ENCODE measurements at places on chromosomes 12 and 14.

GRCh38 chr14:57295239-57295638 is 26.5 kb downstream of the AP5M1 start:
- no peak for DNase-seq
- no peak overlapping the region for H3K4me3 ChIP-seq
- H3K27me3 ChIP-seq = no peaks in the 10 kb centered on the region

GRCh38 chr14:36173161-36173560 is 3.4 kb downstream of the PTCSC3 start:
- no peak overlapping the region for H3K27ac ChIP-seq
- H3K27me3 ChIP-seq = no peaks in the 10 kb centered on the region
- H3K4me3 ChIP-seq = no peak overlapping the region
- DNase-seq = no peak
- no peaks in the 10 kb centered on the region for H3K36me3 ChIP-seq

- H3K27ac ChIP-seq = no peak overlapping the region
- H3K27me3 ChIP-seq = no peaks in the 10 kb centered on the region
- no peaks in the 10 kb centered on the region for H3K4me1 ChIP-seq
- no peak for DNase-seq
Observed at GRCh38 chr14:24849471-24849870, 200.5 kb downstream of the STXBP6 start.

DNA sequence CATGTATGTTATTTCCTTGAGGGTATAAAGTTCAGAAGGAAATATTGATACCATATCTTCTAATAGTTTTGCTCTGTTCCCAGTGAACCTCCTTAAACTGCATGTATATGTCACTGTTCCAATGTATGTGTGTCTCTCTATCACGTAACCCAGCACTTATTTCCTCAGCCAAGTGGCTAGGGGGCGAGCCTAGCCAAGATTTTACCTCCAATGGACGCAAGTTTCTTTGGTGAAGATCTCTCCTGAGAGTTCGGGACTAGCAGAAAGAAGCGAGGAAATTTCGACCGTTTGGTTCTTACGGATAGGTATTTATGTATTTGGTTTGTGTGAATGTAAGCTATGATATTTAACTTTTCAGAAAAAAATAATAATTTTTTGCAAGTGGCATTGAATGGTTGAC is 2.5 kb downstream of the SFSWAP start:
- H3K4me1 ChIP-seq = peaks cover 15% of the 10 kb centered on the region
- no peaks in the 10 kb centered on the region for H3K27me3 ChIP-seq
- H3K36me3 ChIP-seq = peaks cover 58% of the 10 kb centered on the region
- no peak overlapping the region for H3K27ac ChIP-seq
- no peak overlapping the region for H3K4me3 ChIP-seq

GRCh38 chr14:66398437-66398836 is 87.7 kb upstream of the CCDC196 start:
- DNase-seq = no peak
- no peaks in the 10 kb centered on the region for H3K36me3 ChIP-seq
- H3K27me3 ChIP-seq = no peaks in the 10 kb centered on the region

DNA sequence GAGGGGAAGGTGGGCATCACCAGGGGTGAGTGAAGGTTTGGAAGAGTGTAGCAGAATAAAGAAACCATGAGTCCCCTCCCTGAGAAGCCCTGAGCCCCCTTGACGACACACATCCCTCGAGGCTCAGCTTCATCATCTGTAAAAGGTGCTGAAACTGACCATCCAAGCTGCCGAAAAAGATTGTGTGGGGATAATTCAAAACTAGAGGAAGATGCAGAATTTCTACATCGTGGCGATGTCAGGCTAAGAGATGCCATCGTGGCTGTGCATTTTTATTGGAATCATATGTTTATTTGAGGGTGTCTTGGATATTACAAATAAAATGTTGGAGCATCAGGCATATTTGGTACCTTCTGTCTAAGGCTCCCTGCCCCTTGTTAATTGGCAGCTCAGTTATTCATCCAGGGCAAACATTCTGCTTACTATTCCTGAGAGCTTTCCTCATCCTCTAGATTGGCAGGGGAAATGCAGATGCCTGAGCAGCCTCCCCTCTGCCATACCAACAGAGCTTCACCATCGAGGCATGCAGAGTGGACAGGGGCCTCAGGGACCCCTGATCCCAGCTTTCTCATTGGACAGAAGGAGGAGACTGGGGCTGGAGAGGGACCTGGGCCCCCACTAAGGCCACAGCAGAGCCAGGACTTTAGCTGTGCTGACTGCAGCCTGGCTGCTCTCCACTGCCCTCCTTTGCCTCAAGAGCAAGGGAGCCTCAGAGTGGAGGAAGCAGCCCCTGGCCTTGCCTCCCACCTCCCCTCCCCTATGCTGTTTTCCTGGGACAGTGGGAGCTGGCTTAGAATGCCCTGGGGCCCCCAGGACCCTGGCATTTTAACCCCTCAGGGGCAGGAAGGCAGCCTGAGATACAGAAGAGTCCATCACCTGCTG is 7.0 kb downstream of the SERPINA1 start:
- DNase-seq = no peak
- H3K27ac ChIP-seq = no peak overlapping the region
- peaks cover 5% of the 10 kb centered on the region for H3K27me3 ChIP-seq
- no peaks in the 10 kb centered on the region for H3K36me3 ChIP-seq
- no peak overlapping the region for H3K4me3 ChIP-seq

GRCh38 chr14:31020834-31021575 is 4.4 kb upstream of the AP4S1 start:
- H3K4me1 ChIP-seq = no peaks in the 10 kb centered on the region
- H3K4me3 ChIP-seq = no peak overlapping the region
- peaks cover 49% of the 10 kb centered on the region for H3K36me3 ChIP-seq
- DNase-seq = no peak

DNA sequence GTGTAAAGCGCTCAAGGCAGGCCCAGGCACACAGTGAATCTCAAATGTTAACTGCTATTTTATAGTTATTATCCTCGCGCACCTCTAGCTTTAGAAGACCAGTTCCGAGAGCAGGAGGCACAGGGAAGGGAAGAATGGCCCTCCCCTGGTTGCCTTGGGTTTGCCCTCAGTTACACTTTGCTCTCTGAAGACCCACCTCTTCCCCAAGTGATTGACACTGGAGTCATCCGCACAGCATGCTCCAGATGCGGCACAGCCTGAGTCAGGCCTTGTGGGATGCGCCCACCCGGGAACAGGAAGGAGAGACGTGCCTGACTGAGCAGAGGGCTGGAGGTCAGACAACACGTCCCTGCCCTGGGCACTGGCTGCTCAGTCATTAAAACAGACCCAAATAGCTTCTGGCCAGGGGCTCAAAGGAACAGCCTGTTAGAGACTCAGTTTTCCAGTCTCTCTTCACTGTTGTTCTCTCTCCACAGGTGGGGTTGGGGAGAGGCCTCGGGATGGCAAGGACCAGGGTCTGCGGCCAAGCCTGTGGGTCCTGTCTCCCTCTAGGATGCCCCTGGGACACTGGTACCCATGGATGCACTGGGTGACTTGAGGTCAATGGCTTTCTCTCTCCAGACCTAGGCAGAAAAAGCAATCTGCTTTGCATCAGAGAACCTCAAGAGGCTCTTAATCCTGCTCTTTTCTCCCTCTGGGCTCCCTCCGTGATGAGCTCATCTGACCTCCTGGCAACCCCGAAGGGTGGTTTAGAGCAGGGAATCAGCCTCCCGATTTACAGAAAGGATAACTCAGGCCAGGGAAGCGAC is 13.6 kb upstream of the MLXIP start:
- H3K27ac ChIP-seq = peak overlapping the region; percentile 94
- no peaks in the 10 kb centered on the region for H3K27me3 ChIP-seq
- DNase-seq = peak; percentile 83
- peaks cover 50% of the 10 kb centered on the region for H3K4me1 ChIP-seq
- H3K36me3 ChIP-seq = peaks cover 53% of the 10 kb centered on the region

DNA sequence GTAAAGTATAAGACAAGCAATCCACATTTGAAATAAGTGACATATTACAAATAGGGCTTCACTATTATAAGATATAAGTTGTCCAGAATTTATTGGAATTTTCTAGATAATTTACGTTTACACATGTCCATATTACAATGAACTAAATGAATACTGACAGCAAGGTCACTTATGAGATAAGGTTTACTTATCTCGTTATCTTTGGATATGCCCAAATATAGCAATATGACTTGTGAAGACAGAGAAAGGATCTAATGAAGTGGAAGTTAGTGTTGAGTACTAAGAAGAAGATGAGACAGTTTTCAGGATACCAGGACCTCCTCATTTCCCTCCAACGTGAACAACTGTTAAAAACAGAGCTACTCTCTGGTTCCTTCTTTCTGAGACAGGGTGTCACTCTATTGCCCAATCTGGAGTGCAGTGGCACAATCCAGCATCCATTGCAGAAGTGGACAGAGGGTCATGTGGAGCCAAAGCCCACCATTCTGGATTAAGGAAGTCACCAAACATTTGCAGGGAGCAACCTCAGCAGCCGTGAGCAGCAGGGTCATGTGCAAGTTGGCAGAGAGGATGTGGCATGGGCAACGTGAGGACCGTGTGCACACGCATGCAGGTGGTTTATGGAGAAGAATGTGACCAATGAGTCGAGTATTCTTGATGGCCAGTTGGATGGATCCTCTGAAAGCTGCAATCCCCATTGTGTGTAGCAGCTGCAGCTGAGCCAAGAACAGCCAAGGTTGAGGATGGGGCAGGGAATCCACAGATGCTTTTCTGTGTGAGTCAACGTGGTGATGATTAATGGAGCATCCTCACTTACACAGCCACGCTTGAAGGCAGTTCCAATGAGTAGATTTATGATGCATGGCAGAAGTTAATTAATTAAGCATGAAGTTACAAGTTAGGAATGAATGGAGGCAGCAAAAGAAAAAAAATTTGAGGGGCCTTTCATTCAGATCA is 111.0 kb downstream of the BICD1 start:
- H3K4me3 ChIP-seq = no peak overlapping the region
- H3K4me1 ChIP-seq = no peaks in the 10 kb centered on the region
- H3K27me3 ChIP-seq = no peaks in the 10 kb centered on the region
- no peak overlapping the region for H3K27ac ChIP-seq
- DNase-seq = no peak

DNA sequence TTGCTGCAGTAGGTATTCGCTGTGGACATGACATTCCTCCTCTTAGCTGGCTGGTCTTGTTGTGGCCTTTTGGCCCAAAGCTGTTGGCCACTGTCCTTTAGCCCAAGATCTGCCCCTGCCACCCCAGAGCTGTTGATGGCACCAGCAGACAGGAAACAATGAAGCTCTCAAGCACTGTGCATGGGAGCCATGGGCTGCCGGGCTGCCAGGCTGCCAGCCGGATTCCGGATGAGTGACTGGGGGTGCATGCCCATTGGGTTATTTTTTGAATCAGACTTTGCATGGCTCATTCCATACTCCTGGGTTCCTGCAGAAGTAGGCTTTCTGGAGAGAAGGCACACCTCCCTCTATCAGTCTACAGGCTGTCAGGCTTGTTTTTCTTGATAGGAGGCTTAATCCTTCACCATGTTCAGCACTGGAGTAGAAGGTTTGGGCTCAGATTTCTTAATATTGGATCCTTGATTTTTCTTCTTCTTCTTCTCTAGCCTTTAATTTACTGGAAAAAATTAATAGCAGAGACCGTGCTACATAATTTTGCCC is 32.4 kb downstream of the MAX start:
- H3K27me3 ChIP-seq = no peaks in the 10 kb centered on the region
- H3K4me3 ChIP-seq = no peak overlapping the region
- H3K4me1 ChIP-seq = peaks cover 24% of the 10 kb centered on the region
- H3K27ac ChIP-seq = no peak overlapping the region
- H3K36me3 ChIP-seq = peaks cover 29% of the 10 kb centered on the region

DNA sequence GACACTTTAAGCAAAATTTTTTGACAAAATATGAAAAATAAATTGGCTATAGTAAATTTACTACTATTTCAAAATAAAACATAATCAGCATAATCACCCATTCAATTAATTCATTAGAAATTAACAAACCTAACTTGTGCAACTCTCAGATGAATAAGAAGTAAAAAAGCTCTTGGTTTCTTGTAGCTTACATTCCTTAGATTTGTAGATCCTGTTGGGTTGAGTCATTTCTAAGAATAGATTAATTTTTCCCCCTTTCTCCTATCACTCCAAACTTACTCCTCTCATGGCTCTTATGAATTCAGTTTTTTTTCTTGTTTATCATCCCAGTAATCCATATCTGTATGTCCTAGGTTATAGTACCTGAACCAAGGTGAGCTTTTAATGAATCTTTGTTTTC is 230.9 kb upstream of the LRIG3 start:
- no peak for DNase-seq
- no peaks in the 10 kb centered on the region for H3K36me3 ChIP-seq
- no peak overlapping the region for H3K27ac ChIP-seq
- no peaks in the 10 kb centered on the region for H3K4me1 ChIP-seq
- H3K27me3 ChIP-seq = no peaks in the 10 kb centered on the region

- H3K27me3 ChIP-seq = no peaks in the 10 kb centered on the region
- no peak overlapping the region for H3K27ac ChIP-seq
- H3K4me1 ChIP-seq = no peaks in the 10 kb centered on the region
- H3K4me3 ChIP-seq = no peak overlapping the region
- no peaks in the 10 kb centered on the region for H3K36me3 ChIP-seq
Observed at GRCh38 chr12:5060958-5061357, 17.3 kb downstream of the KCNA5 start.

GRCh38 chr12:99146730-99147129 is 500.8 kb upstream of the GARIN6 start:
- H3K4me3 ChIP-seq = no peak overlapping the region
- H3K36me3 ChIP-seq = no peaks in the 10 kb centered on the region
- H3K4me1 ChIP-seq = no peaks in the 10 kb centered on the region
- no peak for DNase-seq
- H3K27ac ChIP-seq = no peak overlapping the region

DNA sequence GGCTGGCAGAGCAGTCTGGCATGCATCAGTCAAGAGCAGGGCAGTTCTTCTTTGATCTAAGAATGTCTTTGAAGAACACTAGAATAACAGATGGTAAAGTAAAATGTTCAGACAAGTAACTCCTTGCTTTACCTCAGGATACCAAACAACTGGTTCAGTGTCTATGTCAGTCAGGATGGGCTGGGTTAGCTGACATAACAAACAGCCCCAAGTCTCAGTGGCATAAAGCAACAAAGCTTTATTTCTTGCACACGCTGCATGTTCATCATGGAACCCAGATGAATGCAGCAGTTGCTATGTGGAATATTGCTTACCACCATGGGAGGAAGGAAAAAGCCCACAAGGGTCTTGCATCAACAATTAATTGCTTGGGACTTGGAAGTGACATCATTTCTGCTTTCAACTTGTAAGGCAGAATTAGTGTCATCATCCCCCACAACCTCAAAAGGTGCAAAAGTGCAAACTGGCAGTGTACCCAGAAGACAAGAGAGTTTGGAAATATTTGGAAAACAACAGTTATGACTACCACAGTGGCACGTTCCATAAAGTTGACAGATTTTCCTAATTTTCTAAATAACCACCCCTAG is 21.2 kb downstream of the GPRC5D start:
- H3K36me3 ChIP-seq = peaks cover 12% of the 10 kb centered on the region
- peaks cover 6% of the 10 kb centered on the region for H3K4me1 ChIP-seq
- no peak for DNase-seq
- H3K27ac ChIP-seq = no peak overlapping the region
- no peak overlapping the region for H3K4me3 ChIP-seq
- no peaks in the 10 kb centered on the region for H3K27me3 ChIP-seq

DNA sequence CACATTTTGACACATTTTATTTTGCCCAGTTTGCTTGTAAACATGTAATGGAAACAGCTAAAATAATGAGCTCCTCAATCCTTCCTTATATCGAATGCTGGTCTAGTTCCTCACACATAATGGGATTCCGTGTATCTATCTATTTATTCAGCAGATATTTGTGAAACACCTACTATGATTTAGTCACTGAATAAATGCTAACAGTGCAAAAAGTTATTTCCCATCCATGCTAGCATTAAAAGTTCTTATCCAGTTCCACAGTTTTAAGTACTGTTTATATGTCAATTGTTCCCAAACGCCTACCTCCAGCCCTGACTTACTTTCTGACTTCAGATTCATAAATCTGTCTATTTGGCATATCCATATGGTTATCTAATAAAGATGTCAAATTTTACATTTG is 1788.7 kb upstream of the FLRT2 start:
- no peak overlapping the region for H3K4me3 ChIP-seq
- DNase-seq = no peak
- H3K4me1 ChIP-seq = no peaks in the 10 kb centered on the region

Measured in K562 (cell line).